ENCODE measurements at places on chromosomes 3 and 15.

- DNase-seq = no peak
These were observed 10.9 kb downstream of the PXYLP1 start for GRCh38 chr3:141242377-141243092.

GRCh38 chr3:115281697-115282675 is 134.9 kb upstream of the ZBTB20 start:
- DNase-seq = no peak

DNA sequence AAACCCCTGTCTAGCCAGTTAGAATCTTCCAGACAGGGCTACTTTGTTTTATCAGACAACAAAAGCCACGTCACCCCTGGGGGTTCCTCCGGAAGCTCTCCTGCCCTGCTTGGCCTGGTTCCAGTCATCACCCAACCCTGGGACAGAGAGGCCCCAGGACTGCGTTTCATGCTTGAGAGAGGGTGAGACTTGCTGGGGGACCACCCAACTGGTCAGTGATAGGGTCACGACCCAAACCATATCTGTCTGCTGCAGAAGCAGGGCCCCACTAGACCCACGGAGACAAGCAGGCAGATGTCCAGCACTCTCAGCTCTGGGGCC is 1.2 kb downstream of the NT5DC2 start:
- DNase-seq = no peak

DNA sequence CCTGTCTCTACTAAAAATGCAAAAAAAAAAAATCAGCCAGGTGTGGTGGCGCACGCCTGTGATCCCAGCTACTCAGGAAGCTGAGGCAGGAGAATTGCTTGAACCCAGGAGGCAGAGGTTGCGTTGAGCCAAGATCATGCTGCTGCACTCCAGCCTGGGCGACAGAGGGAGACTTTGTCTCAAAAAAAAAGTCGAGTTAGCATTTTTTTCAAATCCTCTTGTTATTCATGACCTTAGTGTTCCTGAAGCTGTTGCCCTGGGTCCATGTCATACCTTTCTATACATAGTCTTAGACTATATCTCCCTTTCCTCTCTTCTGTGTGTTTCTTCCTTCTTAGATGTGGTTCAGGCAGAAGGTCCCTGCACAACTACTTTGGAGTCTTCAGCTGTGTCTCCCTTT is 6.4 kb downstream of the FMN1 start:
- no peak for DNase-seq

- DNase-seq = no peak
These were observed 261.8 kb upstream of the DCBLD2 start for GRCh38 chr3:99163314-99163713.

DNA sequence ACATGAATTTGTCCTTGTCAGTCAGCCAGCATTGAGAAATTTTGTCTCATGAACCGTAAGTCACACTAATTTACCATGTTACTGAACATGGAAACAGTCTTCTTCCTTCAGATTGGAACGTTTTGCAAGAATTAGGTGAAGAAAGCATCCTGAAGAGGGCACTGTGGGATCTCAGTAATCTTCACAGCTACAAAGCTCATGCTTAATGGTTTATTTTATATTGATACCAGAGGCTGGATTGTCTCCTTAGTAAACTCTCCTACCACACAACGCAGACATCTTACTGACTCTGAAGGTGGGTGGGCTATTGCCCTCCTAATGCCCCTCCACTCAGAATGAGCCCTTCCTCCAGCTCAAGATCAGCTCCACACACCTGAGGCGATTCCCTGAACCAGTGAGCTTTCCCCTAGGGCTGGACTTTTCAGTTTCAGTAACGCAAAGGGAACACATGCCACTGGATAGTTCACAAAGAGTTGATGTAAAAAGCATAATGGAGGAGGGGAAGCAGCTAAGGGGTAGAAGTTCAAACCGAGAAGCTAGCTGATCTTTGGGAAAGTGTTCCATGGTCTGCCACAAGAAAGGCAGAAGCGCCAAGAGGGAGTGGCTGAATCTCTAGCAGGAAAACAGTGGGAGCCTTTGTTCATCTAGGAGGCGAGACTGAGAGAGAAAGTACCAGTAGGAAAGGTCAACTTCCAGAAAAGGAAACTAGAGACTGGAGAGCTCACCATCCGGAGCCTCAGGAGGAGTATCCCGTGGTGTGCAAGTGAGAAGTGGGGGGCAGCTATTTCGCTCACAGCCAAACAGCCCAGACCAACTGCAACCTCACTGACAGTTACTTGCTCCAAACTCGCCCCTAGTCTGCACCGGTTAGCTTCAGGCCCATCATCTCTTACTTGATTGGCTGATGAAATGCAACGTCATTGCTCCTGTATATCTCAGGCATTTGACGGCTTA is at the start of gene SLC9C1:
Gene SLC9C1, minus strand, starts transcription at position 849 of the 954 bp plus-strand sequence. CDS start 7,425 bp downstream, outside the sequence.
- DNase-seq = peak; percentile 68

DNA sequence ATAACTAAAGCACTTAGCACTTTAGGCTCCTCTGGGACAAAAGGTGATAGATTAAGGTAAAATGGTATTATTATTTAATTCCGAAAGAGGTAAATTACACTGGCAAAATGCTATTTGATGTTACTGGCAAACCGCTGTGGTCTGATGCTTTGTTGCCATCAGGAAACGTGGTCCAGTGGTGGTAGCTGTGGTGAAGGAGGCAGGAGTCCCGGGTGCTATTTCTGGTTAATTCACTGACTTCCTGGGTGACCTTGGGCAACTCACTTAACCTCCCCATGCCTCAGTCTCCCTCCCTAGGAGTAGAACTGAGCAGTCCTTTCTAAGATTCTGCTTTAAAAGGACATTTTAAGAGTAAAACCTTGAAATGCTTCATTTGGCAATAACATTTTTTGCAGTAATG is 233.4 kb downstream of the ZPLD1 start:
- DNase-seq = no peak

- DNase-seq = peak; percentile 38
These were observed 41.5 kb downstream of the ADGRG7 start for GRCh38 chr3:100650651-100651619.

DNA sequence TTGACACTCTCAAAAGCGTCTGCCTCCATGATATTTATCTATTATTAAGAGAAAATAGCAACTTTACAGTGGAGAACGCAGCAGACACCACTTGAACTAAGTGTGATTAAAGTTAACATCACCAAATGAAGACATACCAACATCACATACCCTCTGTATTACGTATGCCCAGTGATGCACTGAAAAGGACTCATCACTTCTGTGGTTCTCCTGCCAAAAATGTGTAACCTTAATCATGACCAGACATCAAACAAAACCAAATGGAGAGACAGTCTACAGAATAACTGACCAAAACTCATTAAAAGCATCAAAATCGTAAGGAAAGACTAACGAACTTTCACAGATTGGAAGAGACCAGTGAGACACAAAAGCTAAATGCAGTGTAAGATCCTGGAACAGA is 103.2 kb downstream of the PPP2R3A start:
- DNase-seq = no peak

- no peak for DNase-seq
These were observed 41.8 kb downstream of the ITGA11 start for GRCh38 chr15:68389936-68390817.

- DNase-seq = no peak
These were observed 26.7 kb downstream of the CYP8B1 start for GRCh38 chr3:42849017-42849416.

GRCh38 chr15:95226835-95227234 is 995.5 kb downstream of the MCTP2 start:
- DNase-seq = no peak

GRCh38 chr3:9951126-9951525 is 1.1 kb downstream of the PRRT3 start:
- DNase-seq = no peak

DNA sequence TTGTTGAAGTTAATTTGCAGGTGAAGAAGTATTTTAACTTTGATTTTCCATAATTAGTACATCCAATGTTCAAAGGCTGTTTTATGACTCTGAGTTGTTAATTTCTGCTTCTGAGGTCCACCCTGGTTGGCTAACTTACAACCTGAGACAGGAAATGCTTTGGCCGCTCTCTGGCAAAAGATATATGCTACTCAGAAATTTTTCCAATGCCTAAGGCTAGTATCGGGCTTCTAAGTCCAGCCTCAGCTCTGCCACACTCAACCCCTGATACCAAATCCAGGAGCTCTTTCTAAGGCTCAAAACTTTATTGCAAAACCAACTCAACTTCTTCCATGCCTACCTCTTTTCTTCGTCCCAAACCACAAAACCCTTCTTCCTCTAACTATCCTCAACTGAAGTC is 192.9 kb downstream of the NEK10 start:
- DNase-seq = no peak

GRCh38 chr15:81338170-81339007 is 14.4 kb upstream of the STARD5 start:
- DNase-seq = peak; percentile 86

DNA sequence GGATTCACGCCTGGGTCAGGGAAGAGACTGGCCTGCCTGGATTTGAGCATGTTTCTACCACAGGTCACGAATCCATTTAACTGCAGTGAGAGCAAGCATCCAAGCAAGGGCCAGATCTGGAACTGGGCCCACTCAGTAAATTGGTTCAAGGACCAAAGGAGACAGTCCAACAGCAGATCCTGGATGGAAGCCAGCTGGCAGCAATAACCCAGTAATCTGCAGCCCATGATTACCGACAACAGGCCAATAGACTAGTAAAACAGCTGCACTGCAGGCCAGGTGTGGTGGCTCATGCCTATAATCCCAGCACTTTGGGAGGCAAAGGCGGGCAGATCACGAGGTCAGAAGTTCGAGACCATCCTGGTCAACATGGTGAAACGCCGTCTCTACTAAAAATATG is 11.8 kb downstream of the SAMD7 start:
- DNase-seq = no peak

DNA sequence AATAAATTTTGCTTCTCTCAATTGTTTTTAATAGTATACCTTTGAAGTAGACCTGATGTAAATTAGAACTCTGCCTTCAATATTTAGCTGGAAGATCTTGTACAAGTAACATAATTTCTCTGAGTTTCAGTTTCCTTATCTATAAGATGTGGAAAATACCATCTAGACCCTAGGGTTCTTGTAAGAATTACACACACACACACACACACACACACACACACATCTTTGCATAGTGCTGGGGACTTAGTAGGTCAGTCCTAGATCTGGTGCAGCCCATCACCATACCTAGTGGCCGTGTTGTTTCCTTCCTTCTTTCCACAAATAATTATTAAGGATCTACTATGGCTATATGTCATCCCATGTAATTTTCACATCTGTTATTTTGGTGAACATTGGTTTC is 11.0 kb downstream of the TRAT1 start:
- DNase-seq = no peak

DNA sequence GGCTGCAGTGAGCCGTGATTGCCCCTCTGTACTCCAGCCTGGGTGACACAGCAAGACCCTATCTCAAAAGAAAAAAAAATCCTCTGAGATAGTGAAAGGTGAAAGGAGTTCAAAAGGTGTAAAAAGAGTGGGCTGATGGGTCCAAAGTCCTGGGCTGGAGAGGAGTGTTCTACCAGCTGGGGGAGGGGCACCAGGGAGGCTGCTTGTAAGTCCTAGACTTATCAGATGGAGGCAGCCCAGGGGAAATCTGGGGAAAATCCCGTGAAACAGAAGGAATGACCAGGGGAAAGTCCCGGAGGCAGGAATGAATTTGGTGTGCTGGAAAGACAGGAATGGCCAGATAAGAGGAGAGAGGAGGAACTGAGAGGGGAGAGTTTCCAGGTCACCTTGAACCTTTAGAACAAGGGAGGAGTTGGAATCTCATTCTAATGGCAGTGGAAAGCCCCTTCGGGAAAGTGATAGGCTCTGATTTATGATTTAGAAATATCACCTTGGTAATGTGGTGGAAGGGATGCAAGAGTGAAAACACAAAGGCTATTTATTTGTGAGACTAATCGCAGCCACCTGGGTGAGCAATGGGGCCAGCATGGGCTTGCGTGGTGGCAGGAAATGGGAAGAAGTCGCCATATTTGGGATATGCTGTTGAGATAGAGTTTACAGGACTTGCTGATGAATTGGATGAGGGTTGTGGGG is 23.4 kb upstream of the PPP4R2 start:
- no peak for DNase-seq

GRCh38 chr3:72213296-72214065 is 428.5 kb upstream of the PROK2 start:
- DNase-seq = no peak

DNA sequence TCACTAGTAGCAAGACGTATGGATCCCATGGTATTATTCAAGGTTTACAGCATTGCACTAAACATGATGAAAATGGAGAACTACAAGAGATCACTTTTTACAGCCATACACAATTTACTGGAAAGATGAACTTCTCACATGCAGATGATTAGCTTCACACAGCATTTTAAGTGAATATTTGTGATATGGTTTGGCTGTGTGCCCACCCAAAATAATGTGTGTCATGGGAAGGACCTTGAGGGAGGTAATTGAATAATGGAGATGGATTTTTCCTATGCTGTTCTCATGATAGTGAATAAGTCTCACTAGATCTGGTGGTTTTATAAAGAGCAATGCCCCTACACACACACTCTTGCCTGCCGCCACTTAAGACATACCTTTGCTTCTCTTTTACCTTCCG is 662.0 kb upstream of the CCDC54 start:
- no peak for DNase-seq

- DNase-seq = no peak
These were observed 191.1 kb downstream of the KLF13 start for GRCh38 chr15:31517711-31518110.

GRCh38 chr15:84950570-84951111 is 31.0 kb upstream of the PDE8A start:
- DNase-seq = no peak

DNA sequence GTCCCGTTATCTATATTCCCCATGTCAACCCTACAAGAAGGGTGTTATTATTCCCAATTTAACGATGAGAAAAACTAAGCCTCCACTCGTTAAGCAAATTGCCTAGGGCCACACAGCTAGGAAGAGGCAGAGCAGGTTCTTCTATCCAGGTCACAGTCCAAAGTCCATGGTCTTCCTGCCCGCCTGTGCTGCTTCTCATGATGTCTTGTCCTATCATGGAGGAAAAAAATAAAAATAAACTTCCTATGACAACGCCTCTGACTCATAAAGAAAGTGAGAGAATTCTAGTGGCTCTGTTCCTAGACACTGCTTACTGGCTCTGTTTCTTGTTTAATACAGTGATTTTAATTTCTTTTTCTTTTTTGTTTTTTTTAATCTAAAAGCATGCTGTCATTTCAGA is 9.7 kb downstream of the COL8A1 start:
- no peak for DNase-seq

- no peak for DNase-seq
These were observed 43.2 kb downstream of the MAP3K13 start for GRCh38 chr3:185406121-185406620.

DNA sequence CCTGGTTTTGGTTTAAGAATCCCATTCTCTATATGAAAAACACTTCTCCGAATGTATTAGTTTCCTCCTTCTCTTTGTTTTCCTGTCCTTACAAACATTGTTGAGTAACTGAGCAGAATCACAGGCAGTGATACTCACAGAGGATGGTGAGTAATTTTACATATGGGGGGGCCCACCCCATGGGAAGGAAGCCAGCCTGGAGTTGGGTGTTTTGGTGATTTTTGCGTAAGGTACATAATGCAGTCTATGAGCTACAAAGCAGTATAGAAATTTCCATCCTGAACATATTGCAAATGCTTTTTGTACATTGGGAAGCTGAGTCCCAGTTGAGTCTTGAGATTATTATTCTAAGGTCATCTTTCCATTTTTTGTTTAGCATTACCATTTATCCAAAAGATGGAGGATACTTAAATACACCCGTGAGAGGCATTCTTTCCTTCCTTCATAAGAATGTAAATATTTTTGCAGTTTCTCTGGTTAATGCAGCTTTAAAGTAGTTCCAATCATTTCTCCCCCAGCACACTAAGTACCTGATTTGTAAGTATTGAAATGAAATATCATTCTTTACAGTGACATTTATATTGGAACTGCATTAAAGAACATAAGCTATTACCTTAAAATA is 476.8 kb downstream of the AGBL1 start:
- DNase-seq = no peak

- DNase-seq = no peak
These were observed 4.4 kb upstream of the MBNL1 start for GRCh38 chr3:152264378-152264777.
